ENCODE measurements at places on chromosomes 7 and 10.
A peak's percentile ranks its signal among the peaks of the same experiment; 100 is the strongest.

- no peak for DNase-seq
Observed at GRCh38 chr10:78063236-78063635, 29.6 kb downstream of the RPS24 start.

DNA sequence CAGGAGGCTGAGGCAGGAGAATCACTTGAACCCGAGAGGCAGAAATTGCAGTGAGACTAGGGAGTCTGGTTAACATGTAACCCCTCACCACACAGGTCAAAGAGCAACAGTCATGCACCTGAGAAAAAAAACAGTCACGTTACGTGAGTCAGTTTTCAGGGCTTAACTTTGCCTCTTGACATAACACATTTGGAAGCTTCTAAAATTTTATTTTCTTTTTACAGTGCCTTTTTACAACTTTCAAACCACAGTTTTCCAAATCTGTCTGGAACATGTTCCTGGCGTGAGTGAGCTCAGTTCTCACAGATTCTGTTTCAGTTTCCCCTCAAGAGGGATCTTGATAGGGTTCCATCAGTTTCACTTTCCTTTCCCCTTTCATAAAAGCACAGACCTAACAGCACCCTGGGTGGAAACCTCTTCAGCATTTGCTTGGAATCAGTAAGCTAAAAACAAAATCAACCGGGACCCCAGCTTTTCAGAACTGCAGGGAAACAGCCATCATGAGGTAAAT is 4.4 kb downstream of the IFIT3 start:
- DNase-seq = no peak

DNA sequence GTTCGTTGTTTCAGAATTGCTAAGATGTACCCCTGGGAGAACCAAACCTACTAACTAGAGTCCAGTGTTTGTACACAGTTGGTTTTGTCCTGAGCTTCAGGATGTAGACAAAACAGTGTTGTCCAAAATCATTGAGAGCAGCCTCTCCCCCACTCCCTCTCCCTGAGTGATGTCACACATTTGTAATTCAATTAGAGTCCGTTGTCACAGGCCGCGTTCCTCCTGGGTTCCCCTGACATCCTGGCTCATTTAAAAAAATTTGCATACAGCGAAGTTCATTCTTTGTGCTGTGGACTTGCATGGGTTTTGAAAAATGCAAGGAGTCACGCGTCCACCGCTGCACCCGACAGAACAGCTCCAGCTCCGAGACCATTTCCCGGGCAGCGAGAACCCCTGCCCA is 10.3 kb downstream of the GRIFIN start:
- no peak for DNase-seq

DNA sequence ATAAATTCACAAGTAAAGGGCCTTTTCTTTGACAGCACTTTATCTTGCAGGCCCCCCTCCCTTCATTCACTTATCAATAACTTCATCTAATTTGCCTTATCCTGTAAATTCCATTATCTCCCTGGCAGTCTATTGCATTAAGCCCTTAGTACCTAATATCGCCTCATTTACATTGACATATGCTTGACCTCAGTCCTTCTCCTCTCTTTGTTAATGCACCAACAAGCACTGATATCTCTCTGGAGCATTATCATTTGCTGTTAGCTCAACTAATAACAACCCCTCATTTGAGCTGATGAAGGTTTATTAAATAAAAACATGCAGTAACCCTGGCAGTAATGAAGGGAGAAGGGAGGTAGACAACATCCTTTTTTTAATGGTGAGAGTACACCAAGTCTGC is 46.8 kb downstream of the EXOC4 start:
- DNase-seq = no peak

GRCh38 chr7:43582503-43583423 is at the start of gene STK17A:
Gene STK17A, plus strand, starts transcription at chr7:43583108. Its CDS starts 136 bp downstream, at chr7:43583244.
- DNase-seq = peak; percentile 94

Data from stimulated activated CD4-positive, alpha-beta T cell treated with anti-CD3 and anti-CD28 coated beads, Interleukin-15, amount 100 ng/mL, for 1 hour (primary cell).